ENCODE measurements at places on chromosomes 16 and 17.
A peak's percentile ranks its signal among the peaks of the same experiment; 100 is the strongest.

- no peak overlapping the region for H3K4me3 ChIP-seq
- DNase-seq, result no peak
- H3K27me3 ChIP-seq, result no peaks in the 10 kb centered on the region
- no peak overlapping the region for H3K27ac ChIP-seq
- no peaks in the 10 kb centered on the region for H3K4me1 ChIP-seq
Measured at GRCh38 chr16:48317614-48318315, 67.4 kb downstream of the SIAH1 start.

- H3K27me3 ChIP-seq, result no peaks in the 10 kb centered on the region
- no peaks in the 10 kb centered on the region for H3K36me3 ChIP-seq
- H3K4me1 ChIP-seq, result no peaks in the 10 kb centered on the region
- no peak for DNase-seq
- H3K4me3 ChIP-seq, result no peak overlapping the region
Measured at GRCh38 chr16:9497750-9498149, 406.3 kb downstream of the HAPSTR1 start.

GRCh38 chr16:83397601-83398291 lies 410.0 kb upstream of the HSBP1 start:
- DNase-seq, result no peak
- H3K27me3 ChIP-seq, result no peaks in the 10 kb centered on the region
- no peaks in the 10 kb centered on the region for H3K4me1 ChIP-seq
- no peaks in the 10 kb centered on the region for H3K36me3 ChIP-seq

DNA sequence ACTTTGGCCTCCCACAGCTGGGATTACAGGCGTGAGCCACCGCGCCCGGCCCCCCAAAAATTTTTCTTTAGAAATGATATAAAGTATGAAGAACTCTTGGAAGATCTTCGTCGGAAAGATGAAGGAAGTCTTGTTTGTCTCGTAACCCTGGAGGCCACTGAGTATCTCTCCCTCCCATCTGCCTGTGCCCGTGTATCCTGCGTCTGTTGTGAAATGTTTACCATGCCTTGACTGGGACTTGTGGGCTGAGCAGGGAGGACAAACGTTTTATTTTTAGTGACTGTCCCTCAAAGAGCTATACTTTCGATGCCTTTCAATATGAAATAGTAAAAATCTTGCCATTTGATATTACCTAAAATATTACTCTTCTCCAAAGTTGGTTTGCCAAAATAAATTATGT lies 121.2 kb downstream of the RPTOR start:
- H3K27me3 ChIP-seq, result no peaks in the 10 kb centered on the region
- no peaks in the 10 kb centered on the region for H3K4me1 ChIP-seq
- no peak overlapping the region for H3K4me3 ChIP-seq
- no peak for DNase-seq
- no peak overlapping the region for H3K27ac ChIP-seq

GRCh38 chr17:10585529-10585928 lies 36.1 kb upstream of the MYH2 start:
- H3K4me3 ChIP-seq, result no peak overlapping the region
- H3K4me1 ChIP-seq, result no peaks in the 10 kb centered on the region
- no peak overlapping the region for H3K27ac ChIP-seq
- H3K27me3 ChIP-seq, result peaks cover 5% of the 10 kb centered on the region

- H3K36me3 ChIP-seq, result no peaks in the 10 kb centered on the region
- H3K4me3 ChIP-seq, result no peak overlapping the region
- no peak overlapping the region for H3K27ac ChIP-seq
- no peaks in the 10 kb centered on the region for H3K4me1 ChIP-seq
- no peak for DNase-seq
Measured at GRCh38 chr16:66258916-66259845, 107.3 kb upstream of the CDH5 start.

DNA sequence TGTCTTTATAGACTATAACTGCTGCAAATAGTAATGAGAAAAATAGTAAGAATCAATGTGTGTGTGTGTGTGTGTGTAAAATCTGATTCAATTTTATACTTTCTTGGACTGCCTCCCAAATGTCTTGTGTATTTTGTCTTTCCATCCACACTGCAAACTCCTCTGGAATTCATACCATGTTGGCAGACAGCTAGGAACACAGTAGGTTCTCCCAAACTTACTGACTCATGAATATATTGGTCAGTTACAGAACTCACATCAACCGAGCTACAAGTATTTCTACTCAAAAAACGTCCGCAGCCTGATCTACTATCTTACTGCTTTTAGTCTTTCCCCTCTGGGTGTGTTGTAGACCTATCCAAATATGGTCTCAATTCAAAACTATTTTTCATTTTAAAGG lies 542.7 kb upstream of the PSMD7 start:
- no peak for DNase-seq
- H3K4me3 ChIP-seq, result no peak overlapping the region
- no peaks in the 10 kb centered on the region for H3K36me3 ChIP-seq

DNA sequence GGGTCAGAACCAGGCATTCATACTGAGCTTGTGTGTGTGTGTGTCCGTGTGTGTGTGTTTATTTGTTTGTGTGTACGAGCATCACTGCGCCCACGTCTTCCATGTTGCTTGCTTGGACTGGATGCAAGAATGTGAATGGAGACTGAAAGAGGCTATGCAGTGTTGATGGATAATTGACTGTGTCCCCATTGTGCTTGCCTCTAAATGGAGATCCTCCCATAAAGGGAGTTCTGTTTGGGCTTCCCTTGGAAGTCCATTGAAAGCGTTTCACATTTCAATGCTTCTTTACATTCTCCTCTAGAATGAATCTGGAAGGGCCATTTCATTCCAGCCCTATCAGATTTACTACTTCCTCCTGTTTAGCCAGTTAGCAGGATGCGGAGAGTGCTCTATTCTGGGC lies 124.0 kb downstream of the GP2 start:
- no peaks in the 10 kb centered on the region for H3K27me3 ChIP-seq
- no peak for DNase-seq
- no peak overlapping the region for H3K27ac ChIP-seq
- H3K4me1 ChIP-seq, result no peaks in the 10 kb centered on the region
- no peaks in the 10 kb centered on the region for H3K36me3 ChIP-seq

DNA sequence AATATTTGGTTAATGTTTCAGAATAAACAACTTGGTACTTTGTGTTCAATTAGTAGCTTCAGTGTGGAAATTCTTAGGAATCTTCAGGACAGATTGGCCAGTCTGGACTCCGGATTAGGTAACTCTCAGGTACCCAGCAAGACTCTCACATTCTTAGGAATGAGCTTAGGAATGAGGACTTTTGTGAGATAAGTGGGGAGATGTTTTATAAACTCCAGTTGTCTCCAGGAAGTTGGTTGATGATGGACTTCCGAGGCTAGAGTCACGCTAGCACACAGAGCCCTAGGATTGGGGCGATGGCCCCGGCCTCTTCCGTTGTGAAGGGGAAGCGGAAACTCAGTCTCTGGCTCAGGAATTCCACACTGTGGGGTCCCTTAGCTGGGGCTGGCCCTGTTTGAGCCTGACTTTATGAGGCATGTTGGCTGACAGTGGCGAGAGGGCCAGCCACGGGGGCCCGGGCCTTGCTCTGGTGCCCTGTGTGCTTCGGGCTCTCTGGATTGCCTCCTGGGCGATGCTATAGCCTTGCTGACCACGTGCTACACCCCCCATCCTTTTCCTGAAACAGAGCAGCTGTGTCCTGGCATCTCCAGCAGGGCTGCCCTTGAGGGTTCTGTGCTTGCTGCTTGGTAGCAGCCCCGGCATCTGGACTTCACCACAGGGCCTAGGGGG lies 32.4 kb downstream of the RAB11FIP3 start:
- peak; percentile 55 for DNase-seq
- no peaks in the 10 kb centered on the region for H3K36me3 ChIP-seq
- peak overlapping the region; percentile 45 for H3K27ac ChIP-seq
- H3K4me1 ChIP-seq, result peaks cover 12% of the 10 kb centered on the region
- H3K27me3 ChIP-seq, result no peaks in the 10 kb centered on the region
- no peak overlapping the region for H3K4me3 ChIP-seq

DNA sequence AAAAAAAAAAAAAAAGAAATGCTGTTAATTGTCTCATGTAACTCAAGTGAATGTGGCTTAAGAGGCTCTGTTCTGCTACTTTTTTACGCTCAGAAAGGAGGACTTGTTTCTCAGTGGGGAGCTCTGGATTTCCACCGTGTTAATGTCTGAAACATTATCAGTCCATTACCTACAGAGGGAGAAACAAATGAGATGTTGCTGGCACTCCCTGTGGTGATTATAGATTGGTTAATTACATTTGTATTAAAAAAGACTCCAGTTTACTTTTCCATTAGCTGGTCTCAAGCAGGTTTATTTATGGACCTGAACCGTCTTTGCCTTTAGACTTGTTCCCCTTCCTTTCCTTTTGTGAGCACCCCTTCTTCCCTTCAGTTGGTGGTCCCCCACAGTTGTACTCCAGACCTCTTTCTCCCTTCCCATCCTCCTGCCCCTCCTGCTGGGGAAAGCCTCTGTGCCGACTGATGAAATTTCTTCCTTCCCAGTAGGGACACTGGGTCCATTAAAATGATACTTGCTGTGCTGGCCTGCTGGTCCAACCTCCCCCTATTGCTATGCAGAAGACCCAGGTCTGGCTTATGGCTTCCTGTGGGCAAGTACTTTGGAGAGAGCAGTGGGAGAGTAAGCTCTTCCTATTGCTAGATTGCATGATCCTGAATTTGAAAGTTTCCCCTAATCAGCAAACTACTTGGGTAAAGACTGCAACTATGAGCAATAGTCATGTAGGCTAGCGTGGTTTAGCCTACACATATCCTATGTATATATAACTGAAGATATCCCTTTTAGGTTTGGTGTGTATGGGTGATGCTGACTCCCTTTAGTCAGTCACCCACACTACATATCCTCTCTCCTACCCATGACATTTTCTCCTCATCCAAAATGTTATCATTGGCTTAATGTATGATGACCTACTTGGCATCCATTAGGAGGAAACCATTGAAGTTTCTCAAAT lies 8.1 kb downstream of the CDC6 start:
- H3K27me3 ChIP-seq, result no peaks in the 10 kb centered on the region
- no peaks in the 10 kb centered on the region for H3K36me3 ChIP-seq
- no peak overlapping the region for H3K27ac ChIP-seq
- no peak overlapping the region for H3K4me3 ChIP-seq
- no peak for DNase-seq

Data from pancreas (tissue), 10 donors.